ENCODE measurements at places on chromosomes 3 and 15. TPM values are rescaled to one million over a fixed set of nuclear protein-coding genes. Genes with fewer than 3 reads are reported as not detected.

The MAP1A gene
- total RNA-seq: 70.4 TPM

The CLEC3B gene
- 56.3 TPM for total RNA-seq

The KY gene
- total RNA-seq: under 0.01 TPM

The RASSF1 gene
- total RNA-seq: 32.4 TPM

The CHRM5 gene
- total RNA-seq: not detected

The PTH1R gene
- total RNA-seq: 4.3 TPM

The PAQR9 gene
- total RNA-seq: not detected

The CYP8B1 gene
- not detected for total RNA-seq

The ACTC1 gene
- total RNA-seq: 0.33 TPM

The RASGRF1 gene
- total RNA-seq: not detected

The PLSCR4 gene
- 36.7 TPM for total RNA-seq

The ASB14 gene
- not detected for total RNA-seq

The CDHR4 gene
- total RNA-seq: not detected

The PRR20G gene
- total RNA-seq: not detected

The NLGN1 gene
- 2.1 TPM for total RNA-seq

The CCDC80 gene
- 366 TPM for total RNA-seq

The CPN2 gene
- total RNA-seq: not detected

The IQCF5 gene
- total RNA-seq: not detected

The GLDN gene
- 50.7 TPM for total RNA-seq

The LRRIQ4 gene
- under 0.01 TPM for total RNA-seq

The PLA2G4E gene
- total RNA-seq: not detected

The ARGFX gene
- total RNA-seq: not detected

The SCG3 gene
- total RNA-seq: not detected

The MITF gene
- total RNA-seq: 34.3 TPM

The P2RY1 gene
- total RNA-seq: 7.6 TPM

The TMEM212 gene
- not detected for total RNA-seq

The ATP13A5 gene
- total RNA-seq: not detected

The IQCH gene
- total RNA-seq: 5.0 TPM

The CCDC33 gene
- total RNA-seq: not detected

The TMCO5A gene
- total RNA-seq: not detected

The COL6A5 gene
- under 0.01 TPM for total RNA-seq

The ZBED2 gene
- total RNA-seq: not detected

The KCNH8 gene
- under 0.01 TPM for total RNA-seq

The SLC25A26 gene
- total RNA-seq: 21.6 TPM

The FEZF2 gene
- not detected for total RNA-seq

The MUSTN1 gene
- not detected for total RNA-seq

The CHCHD6 gene
- total RNA-seq: 11.1 TPM

The TM4SF4 gene
- 0.26 TPM for total RNA-seq
